Bronchial epithelial cell (primary cell): ENCODE measurements at places on chromosomes 3 and 15. TPM values are rescaled to one million over a fixed set of nuclear protein-coding genes. Genes with fewer than 3 reads are reported as not detected.

Gene WDR93
- total RNA-seq, result not detected in 2 replicates

Gene DPPA2
- total RNA-seq, result not detected in 2 replicates

Gene MAGEF1
- total RNA-seq, result 14.2 and 15.1 TPM in 2 replicates

Gene MUC20
- 1.6 and 6.8 TPM in 2 replicates for total RNA-seq

Gene KAT2B
- total RNA-seq, result 1.6 and 5.8 TPM in 2 replicates

Gene CLEC3B
- 0.13 TPM in 1 of 2 replicates, not detected in the other for total RNA-seq

Gene P2RY13
- total RNA-seq, result not detected in 2 replicates

Gene MST1R
- 20.4 and 33.7 TPM in 2 replicates for total RNA-seq

Gene UBA7
- 0.53 and 0.64 TPM in 2 replicates for total RNA-seq

Gene A4GNT
- not detected in 2 replicates for total RNA-seq

Gene PLCB2
- total RNA-seq, result not detected in 2 replicates

Gene NANOGP8
- not detected in 2 replicates for total RNA-seq

Gene CADPS
- 1.3 TPM in 1 of 2 replicates, not detected in the other for total RNA-seq

Gene ROPN1
- total RNA-seq, result not detected in 2 replicates

Gene RBP2
- not detected in 2 replicates for total RNA-seq

Gene GCSAM
- total RNA-seq, result 0.13 and 0.26 TPM in 2 replicates

Gene PTH1R
- total RNA-seq, result not detected in 2 replicates

Gene NFKBIZ
- 40.3 and 70.3 TPM in 2 replicates for total RNA-seq

Gene PLSCR2
- 0.26 TPM in 1 of 2 replicates, not detected in the other for total RNA-seq

Gene ACKR4
- total RNA-seq, result under 0.01 TPM in 2 replicates

Gene HCLS1
- 6.3 and 10.4 TPM in 2 replicates for total RNA-seq

Gene GOLGA8M
- 0.13 TPM in 1 of 2 replicates, not detected in the other for total RNA-seq

Gene TAGLN3
- 0.77 and 1.8 TPM in 2 replicates for total RNA-seq

Gene OCA2
- 0.26 TPM in 2 replicates for total RNA-seq

Gene POLQ
- total RNA-seq, result 0.79 and 1.3 TPM in 2 replicates

Gene CELF6
- total RNA-seq, result under 0.01 TPM in 1 of 2 replicates, not detected in the other

Gene SSUH2
- 0.13 and 0.26 TPM in 2 replicates for total RNA-seq

Gene SRGAP3
- 16.5 and 30.5 TPM in 2 replicates for total RNA-seq

Gene HTR3E
- not detected in 2 replicates for total RNA-seq

Gene CEP152
- 4.5 and 10.1 TPM in 2 replicates for total RNA-seq

Gene FETUB
- 0.38 TPM in 1 of 2 replicates, not detected in the other for total RNA-seq

Gene MIX23
- total RNA-seq, result 24.0 and 25.3 TPM in 2 replicates

Gene GOLGA8G
- not detected in 2 replicates for total RNA-seq

Gene KLF15
- total RNA-seq, result 0.26 and 3.4 TPM in 2 replicates

Gene ADAMTS17
- 1.1 and 2.0 TPM in 2 replicates for total RNA-seq

Gene RTP1
- total RNA-seq, result not detected in 2 replicates

Gene TMEM212
- total RNA-seq, result not detected in 2 replicates

Gene HGD
- under 0.01 and 0.38 TPM in 2 replicates for total RNA-seq

Gene FGF7
- 0.13 and 4.7 TPM in 2 replicates for total RNA-seq

Gene MTMR10
- total RNA-seq, result 6.6 and 8.7 TPM in 2 replicates

Gene LDHAL6B
- total RNA-seq, result not detected in 2 replicates

Gene GOLGA8T
- total RNA-seq, result 0.13 TPM in 1 of 2 replicates, not detected in the other

Gene SPATA12
- under 0.01 TPM in 1 of 2 replicates, not detected in the other for total RNA-seq

Gene SV2B
- total RNA-seq, result 0.26 and 0.38 TPM in 2 replicates

Gene GBE1
- 94.0 and 114 TPM in 2 replicates for total RNA-seq

Gene EPHB1
- under 0.01 TPM in 1 of 2 replicates, not detected in the other for total RNA-seq

Gene NGLY1
- 24.0 and 32.0 TPM in 2 replicates for total RNA-seq

Gene CLDN1
- 26.6 and 73.2 TPM in 2 replicates for total RNA-seq

Gene EPHB3
- total RNA-seq, result 9.2 and 16.8 TPM in 2 replicates

Gene CAPN3
- 2.1 and 3.2 TPM in 2 replicates for total RNA-seq

Gene CFAP91
- total RNA-seq, result not detected in 2 replicates

Gene KCNAB1
- total RNA-seq, result 0.26 and 0.38 TPM in 2 replicates
